ENCODE measurements at places on chromosomes 2 and 18.

DNA sequence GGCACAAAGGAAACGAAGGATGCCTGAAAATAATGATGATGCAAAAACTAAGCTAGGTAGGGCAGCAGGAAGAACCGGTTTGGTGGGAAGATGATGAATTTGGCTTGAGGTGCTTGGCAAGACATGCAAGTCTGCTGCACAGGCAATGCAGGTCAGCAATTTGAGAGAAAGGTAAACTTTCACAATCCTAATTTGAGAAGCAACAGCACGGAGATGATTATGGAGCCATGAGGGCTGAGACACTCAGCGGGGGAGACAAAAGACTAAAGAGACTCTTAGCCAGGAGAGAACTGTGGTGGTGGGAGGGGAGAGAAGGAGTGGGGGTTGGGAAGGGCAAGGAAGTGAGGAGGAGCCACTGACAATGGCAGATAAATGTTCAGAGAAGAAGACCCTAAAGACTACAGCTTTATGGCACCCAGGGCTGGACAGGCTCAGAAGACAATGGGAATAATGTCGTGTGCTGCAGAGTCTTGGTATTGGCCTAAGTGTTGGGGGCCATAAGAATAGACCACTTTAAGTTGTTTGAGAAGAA lies 19.4 kb upstream of the RNF149 start:
- no peak for DNase-seq

DNA sequence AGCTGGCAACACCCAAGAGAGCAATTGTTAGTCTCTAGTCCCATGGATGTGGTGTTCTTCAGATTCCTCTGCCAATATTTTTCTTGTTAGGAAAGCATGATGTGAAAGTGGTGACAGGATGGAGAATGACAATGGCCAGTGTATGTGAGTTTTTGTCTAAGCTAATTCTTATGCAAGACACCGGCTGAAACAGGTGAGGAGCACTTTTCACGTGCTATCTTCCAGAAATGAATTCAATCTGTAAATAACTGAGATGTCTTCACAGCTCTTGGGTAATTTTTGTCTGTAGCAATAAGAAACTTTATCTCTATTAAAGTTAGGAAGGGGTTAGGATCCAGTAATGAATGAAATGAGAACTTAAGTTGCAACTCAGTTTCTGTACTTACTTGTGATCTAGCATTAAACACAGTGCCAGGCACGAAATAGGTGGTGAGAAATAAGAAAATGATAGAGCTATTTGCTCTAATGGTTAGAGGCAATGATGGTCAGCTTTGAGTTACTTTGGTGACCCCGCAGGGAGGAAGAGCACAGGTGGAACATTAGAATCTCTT lies 676 bp upstream of the AGPS start:
- no peak for DNase-seq

- DNase-seq, result no peak
These were observed 41.6 kb downstream of the MGAT5 start for GRCh38 chr2:134295441-134295840.

DNA sequence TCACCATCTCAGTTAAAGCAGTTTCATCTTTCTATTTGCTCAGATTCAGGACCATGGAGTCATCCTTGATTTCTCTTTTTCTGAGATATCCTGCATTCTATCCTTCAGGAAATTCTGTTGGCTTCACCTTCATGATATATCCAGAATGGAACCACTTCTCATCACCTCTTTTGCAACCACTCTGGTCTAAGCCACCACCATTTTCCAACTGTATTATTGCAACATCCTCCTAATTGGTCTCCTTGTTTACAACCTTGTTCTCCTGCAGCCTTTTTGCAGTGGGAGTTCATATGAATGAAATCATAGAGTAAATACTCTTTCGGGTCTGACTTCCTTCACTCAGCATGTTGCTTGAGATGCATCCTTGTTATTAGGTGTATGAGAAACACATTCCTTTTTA lies 3.4 kb upstream of the EFEMP1 start:
- no peak for DNase-seq

DNA sequence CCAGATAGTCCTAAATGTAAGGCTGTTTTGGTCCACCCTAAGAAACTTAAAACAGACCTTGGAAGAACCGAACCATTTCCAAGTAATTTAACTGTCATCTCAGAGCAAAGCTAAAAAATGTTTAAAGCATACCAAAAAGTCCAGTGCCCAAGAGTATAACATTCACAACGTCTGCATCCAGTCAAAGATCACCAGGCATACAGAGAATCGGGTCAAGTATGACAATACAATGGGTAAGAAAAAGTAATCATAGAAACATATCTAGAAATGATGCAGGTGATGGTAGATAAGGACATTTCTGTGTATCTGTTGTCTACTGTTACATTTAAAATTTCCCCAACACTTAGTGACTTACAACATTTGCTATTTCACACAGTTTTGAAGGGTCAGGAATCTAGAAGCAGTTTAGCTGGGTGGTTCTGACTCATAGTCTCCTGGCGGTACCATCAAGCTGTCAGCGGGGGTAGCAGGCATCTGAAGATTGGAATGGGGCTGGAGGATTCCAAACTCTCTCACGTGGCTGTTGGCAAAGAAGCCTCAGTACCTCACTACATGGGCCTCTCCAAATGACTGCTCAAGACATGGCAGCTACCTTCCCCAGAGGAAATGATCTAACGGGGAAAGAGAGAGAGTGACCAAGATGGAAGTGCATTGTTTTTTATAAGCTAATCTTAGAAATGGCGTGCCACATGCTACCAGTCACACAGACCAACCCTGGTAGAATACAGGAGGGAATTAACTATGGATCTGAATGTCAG lies 36.6 kb upstream of the DYNC2LI1 start:
- DNase-seq, result no peak

- DNase-seq, result no peak
These were observed 214.0 kb downstream of the SS18 start for GRCh38 chr18:25876330-25876948.

- DNase-seq, result no peak
These were observed 29.4 kb downstream of the PLEKHM3 start for GRCh38 chr2:207995887-207996286.

- DNase-seq, result no peak
These were observed 14.8 kb downstream of the TIMM21 start for GRCh38 chr18:74163019-74163660.

DNA sequence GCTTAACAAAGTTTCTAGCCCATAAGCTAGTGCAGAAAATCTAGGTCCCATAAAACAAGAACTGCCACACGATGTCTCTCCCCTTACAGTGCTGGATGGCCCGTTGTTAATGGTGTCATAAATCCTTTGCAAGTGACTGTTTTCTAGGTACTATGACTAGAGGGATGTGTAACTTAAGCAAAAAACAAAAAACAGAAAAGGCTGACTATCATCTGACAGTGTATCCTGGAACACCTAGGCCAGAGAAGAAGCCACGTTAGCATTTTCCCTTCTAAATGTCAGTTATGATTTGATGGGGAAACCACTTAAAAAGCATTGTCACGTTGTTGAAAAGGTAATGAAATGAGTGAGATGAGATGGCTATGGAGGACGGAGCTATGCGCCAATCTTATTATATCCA lies 2.4 kb downstream of the CASP8 start:
- peak; percentile 32 for DNase-seq

DNA sequence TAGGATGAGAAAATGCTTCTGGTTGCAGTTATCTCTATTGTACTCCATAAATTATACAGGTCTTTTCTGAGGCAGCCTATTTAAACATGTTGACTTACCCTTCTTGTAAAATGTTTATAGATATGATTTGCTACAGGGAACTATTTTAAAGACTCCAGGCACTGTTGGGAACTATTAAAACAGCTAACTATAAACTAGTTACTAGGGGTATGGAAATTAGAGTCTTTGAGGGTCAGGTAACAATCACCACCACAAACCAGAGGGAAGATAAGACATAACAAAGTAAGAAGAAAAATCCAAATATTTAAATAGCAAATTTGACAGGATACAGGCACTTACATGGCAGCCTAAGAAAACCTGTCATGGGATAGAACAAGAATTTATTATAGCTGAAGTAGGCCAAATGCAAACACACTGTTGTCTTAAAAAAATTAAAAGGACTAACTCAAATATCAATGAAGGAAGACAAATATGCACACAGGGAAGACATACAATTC lies 251.0 kb upstream of the CWC22 start:
- DNase-seq, result no peak

- DNase-seq, result no peak
These were observed 134.7 kb downstream of the VIT start for GRCh38 chr2:36831185-36831584.

GRCh38 chr2:65490222-65490621 lies 57.8 kb upstream of the SPRED2 start:
- no peak for DNase-seq

DNA sequence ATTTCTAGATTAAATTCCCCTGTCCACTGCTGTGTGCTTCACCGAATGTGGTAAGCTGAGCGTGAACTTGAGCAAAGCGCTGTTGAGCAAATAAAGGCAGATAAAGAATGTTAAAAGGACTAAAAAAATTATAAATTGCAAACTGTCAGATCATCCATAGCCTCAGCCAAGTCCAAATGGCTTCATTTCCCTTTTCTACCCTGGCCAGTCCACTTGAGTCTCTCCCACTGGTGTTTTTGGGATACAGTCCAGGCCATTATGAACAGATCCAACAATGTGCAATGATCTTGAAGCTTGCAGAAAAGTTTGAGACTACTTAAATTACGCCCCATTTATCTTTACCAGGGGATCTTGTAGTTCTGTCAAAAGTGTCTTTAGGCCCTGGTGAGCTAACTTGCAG lies 254.6 kb upstream of the PIK3C3 start:
- no peak for DNase-seq

GRCh38 chr2:226738821-226739544 lies 60.6 kb downstream of the IRS1 start:
- no peak for DNase-seq

DNA sequence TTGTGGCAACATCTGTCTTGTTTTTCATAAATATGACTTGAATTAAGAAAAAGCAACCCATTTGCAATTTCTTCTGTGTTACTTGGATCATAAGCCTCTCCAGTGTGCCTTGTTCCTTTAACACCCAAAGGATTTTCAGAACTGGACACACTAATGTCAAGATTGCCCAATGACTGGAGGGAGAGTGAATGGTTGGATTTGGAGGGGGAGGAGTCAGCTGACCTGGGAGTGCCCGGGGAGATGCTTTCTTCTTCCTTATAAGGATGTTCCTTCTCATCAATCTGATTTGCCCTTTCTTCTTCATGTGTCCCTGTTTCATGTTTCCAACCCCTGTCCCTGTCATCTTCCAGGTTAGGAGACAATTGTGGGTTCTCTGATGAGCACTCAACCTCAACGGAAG lies 48.8 kb downstream of the ALPK2 start:
- no peak for DNase-seq

DNA sequence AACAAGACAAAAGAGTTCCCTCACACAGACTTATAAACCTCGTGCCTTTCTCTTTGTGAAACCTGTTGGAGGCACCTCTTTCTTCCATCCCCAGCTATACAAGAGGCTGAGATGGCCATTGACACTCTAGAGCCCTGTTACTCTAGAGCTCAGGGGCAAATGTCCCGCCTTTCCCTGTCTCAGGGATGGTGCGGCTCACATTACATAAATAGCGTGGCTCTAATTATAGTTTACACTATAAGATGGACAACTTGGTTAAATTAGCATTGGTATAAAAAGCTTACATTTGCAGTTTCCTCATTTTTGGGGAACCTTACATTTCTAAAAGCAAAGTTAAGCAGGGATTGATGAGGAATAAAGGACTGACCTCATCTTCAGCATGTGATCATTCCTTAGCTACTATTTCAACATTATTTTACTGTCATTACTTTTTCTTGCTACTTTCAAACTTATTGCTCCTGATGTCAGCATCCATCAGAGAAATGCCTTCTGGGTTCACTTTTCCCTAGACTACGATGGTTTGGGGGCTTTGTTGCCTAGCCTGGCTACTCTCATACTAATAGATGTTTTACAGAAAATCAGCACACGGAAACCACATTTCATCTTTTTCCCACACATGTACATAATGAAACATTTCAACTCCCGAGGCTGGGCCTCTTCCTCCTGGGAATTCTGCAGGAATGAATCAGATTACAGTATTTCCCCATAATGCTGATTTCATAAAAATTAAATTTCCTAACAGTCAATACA lies 40.4 kb downstream of the FTCDNL1 start:
- no peak for DNase-seq

GRCh38 chr2:105812180-105813044 lies 67.7 kb downstream of the NCK2 start:
- no peak for DNase-seq

GRCh38 chr2:238155761-238156694 lies 2.7 kb upstream of the ERFE start:
- no peak for DNase-seq

DNA sequence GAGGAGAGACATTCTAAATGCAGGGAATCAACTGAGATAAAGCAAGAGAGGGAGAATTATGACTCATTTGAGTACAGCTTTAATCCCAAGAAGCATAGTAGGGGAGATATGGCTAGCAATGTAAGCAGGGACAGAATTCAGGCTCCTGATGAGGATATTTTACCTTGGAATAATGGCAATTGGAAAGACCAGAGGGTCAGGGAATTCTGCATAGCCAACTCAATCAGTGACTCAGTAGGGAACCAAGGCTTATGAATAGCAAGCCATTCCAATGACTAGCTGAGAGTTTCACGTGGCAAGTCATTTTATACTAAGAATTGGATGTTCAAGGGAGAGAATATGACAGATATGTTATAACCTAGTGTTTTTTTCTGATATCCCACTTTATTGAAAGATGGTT lies 563.8 kb upstream of the NETO1 start:
- no peak for DNase-seq

- DNase-seq, result no peak
These were observed 165.7 kb downstream of the TRIB2 start for GRCh38 chr2:12882393-12882792.

DNA sequence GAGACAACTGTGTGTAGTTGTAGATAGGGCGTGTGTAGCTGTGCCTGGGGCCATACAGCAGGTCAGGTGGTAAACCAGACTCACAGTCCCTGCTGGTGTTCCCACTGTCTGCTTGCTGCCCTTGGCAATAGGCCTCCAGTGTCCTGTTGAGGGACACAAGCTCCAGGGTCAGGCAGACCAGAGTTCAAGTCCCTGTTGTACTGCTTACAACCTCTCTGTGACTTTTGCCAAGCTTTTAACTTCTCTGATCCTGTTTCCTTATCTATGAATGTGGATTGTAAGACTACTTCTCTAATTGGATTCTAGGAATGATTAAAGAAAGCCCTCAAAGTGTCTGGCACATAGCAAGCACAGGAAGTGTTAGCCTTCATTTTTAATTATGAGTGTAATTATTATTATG lies 68.6 kb downstream of the MERTK start:
- DNase-seq, result no peak

DNA sequence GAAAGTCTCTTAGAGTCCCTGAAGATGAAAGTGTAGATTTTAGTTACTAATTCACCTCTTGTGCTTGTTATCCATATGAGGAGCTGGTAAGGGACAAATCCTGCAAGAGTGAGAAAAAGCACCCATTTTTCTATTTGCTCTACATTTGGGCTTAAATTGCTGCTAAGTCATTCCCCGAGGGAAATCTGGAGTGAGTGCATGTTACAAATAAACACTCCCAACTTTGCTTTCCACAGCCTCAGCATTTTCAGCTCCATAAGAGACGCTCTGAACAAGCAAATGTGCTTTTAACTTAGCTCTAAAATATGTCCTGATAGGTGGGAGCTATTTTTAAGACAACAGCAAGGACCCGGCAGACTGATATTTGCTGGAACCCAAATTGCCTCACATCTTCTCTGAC lies 126.7 kb downstream of the DPP10 start:
- no peak for DNase-seq
